ENCODE measurements at places on chromosomes 1 and 21.

DNA sequence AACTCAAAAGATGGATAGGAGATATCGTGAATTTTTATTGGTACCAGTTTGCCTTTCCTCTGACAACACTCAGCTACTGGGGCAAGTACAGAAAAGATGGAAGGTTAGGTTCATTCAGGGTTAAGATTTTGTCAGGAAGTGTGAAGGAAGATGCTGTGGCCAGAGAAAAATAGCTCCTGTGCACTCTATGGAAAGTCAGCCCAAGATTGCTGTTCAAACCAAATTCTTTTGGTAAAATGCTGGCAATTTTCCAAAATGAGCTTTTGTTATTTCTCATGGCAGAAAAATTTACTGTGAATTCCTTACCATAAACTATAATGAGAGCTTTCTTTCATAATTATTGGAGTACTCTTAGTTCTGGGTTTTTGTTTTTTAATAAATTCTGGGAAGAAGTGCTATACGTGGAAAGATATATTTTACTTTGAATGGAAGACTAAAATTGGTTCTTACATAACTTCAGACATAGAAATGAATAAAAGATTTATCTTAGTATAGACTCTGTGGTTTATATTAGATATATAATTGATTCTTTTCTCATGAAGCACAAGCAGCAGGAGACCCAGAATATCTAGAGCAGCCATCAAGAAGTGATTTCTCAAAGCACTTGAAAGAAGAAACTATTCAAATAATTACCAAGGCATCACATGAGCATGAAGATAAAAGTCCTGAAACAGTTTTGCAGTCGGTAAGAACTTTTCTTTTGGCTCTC is 112.2 kb downstream of the USP25 start:
- peak; percentile 21 for DNase-seq

DNA sequence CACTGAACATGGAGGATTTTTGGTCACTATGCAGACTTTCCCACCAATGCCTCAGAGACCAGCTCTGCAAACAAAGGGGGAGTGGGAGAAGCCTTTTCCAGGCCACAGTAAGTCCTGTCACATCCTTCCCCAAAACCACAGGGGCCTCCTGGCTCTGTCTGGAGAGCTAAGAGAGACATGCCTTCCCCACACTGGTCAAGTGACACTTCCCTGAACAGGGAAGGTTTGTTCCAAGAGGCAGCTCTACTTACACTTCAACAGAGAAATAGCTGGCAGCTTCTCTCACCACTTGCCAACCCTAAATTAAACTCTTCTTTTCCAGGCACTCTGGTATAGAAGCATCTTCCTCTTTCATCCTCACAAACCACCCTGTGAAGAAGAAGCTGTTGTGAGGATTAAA is 39.7 kb downstream of the EDN2 start:
- DNase-seq, result no peak

DNA sequence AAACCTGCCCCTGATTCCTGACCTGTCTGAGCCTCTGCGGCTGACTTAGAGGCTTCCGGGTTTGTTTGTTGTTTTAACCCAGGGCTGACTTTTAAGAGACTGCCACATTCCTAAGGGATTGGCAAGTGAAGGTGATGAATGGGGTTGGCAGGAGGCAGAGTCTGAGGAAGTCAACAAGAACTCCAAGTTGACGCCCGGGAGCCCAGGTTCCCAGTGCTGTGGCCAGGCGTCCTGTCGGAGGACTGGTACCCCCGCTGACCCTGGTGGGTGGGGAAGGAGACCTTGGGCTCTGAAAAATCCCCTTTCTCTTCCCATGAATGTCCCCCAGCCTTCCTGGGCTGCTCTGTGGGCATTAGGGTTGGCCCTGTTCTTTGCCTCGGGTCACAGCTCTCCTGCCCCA is 19.7 kb upstream of the EPS8L3 start:
- DNase-seq, result no peak

- DNase-seq, result no peak
These were observed 183.5 kb downstream of the CDC42BPA start for GRCh38 chr1:227134686-227135314.

DNA sequence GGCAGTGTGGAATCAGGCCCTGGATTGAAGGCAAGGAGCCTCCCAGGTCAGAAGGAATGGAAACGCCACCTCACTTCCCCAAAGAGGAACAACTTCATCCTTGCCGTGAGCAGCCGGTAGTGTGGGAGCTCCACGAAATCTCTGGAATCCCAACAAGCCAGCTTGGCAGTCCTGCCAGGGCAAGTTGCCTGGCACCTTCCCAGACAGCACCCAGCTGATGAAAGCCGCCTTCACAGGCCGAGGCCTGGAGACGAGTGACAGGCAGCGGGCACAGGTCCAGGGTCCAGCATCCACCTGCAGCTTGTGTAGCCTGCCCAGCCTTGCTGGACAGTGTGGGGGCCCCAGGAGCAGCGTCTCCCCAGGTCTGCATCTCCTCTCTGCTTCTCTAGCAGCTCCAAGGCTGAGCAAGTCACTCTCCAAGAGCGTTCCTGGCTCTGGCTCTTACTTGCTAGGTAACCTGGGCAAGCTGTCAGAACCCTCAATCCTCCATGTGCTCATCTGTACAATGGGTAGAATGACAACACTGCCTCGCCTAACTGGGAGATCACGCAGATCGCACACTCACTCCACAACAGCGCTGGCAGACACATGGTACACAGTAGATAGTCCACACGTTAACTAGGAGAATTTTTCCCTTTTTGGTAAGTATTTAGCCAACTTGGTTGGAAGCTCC is 43.0 kb downstream of the ACOT7 start:
- no peak for DNase-seq

DNA sequence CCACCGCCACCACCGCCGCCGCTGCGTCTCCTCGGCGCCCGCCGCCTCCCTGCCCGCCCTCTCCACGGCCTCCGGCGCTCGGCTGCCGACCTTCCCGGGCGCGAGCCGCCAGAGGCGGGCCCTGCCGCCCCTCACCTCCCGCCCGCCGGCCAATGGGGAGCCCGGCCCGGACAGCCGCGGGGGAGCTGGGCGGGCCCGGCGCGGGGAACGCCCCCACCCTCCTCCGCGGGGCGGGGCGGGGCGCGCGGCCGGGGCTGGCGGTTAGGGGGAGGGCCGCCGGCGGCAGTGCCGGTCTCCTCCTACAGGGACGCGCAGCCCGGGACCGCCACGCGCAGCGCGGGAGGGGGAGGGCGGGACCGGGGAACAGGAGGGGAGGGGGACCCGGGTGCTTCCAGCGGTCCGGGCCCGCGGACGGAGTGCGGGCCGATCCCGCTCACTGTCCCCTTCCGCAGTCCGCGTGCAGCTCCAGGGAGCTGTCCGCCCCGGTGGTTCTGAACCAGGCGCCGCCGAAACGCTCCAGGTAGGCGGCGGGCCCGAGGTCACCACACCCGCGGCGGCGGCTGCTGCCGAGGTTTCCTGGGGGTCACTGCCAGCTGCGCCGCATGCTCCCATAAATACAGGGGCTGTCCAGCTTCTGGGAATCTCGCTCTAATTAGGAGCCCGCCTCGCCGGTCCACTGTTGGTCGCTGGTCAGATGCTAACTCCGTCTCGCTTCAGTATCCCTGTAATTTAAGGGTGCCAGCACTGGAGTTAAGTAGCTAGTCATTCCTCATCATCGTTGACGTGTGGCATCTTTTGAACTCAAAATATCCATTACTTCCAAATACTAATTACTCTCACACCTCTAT is at the start of gene PGBD5:
Gene PGBD5 (minus strand): TSS at position 87 of the 848 bp plus-strand sequence. CDS start 404 bp downstream, outside the sequence.
- DNase-seq, result no peak

- no peak for DNase-seq
These were observed 6.0 kb downstream of the TRABD2B start for GRCh38 chr1:47991187-47991586.
